ENCODE measurements at places on chromosomes 2 and 18.

DNA sequence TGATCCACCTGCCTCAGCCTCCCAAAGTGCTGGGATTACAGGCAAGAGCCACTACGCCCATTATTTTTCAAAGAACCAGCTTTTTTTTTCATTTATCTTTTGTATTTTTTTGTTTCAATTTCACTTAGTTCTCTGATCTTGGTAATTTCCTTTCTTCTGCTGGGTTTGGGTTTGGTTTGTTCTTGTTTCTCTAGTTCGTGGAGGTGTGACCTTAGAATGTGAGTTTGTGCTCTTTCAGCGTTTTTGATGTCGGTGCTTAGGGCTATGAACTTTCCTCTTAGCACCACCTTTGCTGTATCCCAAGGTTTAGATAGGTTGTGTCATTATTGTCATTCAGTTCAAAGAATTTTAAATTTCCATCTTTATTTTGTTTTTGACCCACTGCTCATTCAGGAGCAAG lies 86.7 kb upstream of the MSTN start:
- DNase-seq, result no peak

GRCh38 chr2:45902781-45903375 lies 251.4 kb downstream of the PRKCE start:
- DNase-seq, result no peak

DNA sequence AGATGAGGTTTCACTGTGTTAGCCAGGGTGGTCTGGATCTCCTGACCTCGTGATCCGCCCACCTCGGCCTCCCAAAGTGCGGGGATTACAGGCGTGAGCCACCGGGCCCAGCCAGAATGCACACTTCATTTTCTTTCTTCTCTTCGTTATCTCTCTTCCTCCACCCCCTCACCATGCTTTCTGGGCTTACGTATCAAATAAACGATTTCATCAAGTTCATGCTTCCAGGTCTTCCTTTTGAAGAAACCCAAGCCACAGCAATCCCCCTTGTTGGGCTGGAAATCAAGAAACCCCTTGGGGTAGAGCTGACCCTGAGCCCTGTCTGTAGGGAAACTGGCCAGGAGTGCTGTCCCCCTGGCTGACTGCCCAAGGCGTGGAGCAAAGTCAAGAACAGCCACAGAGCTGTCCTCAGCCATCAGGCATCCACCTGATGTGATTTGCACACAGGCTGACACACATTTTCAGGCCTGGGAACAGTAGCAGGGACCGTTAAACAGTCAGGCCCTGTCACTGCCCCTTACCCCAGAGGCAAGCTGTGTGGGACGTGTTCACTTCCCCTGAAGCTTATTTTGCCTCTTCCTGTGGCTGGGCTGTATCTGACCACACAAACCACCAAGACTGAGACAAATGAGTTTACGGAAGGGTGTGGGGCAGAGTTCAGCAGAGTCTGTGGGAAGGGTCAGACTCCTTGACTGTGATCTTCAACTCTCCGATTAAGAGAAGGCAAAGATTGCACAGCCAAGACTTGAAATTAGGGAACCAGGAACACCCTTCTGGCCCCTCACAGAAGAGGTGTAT lies 15.1 kb upstream of the NMUR1 start:
- DNase-seq, result no peak

DNA sequence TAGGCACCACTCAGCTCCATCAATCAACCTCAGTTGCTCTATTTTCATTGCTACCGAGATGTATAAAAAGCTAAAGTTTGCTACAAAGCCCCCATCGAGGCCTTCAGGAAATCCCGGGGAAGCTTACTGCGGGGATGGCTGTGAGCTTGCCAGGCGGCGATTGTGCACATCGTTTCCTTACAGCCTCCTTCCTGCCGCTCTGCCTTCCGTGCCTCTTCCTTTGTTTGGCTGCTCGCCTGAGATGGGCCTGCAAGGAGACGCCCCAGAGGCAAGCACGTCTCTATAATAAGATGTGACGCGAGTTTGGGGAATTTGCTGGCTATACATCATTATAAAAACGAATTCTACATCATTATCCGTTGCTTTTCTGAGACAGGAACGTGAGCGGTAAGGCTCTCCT lies 41.6 kb downstream of the DHRS9 start:
- no peak for DNase-seq

DNA sequence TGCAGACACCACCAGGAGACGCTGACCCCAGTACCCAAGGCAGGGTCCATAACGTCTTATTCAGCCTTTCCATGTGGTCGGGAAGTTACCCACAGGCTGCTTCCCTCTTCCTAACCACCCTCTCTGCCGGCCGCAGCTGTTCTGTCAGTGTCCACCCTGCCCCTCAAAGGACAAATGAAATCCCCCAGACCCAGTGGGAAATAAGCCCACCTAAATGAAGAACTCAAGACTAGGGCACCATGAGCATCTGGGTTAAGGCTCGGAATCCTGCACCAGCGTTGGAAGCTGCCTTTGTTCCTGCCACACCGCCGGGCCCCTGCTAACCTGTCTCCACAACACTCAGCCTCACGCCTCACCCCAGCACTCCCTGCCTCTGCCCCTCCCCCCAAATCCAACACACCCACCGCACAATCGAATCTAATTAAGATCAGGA lies 21.7 kb downstream of the BCL11A start:
- no peak for DNase-seq

DNA sequence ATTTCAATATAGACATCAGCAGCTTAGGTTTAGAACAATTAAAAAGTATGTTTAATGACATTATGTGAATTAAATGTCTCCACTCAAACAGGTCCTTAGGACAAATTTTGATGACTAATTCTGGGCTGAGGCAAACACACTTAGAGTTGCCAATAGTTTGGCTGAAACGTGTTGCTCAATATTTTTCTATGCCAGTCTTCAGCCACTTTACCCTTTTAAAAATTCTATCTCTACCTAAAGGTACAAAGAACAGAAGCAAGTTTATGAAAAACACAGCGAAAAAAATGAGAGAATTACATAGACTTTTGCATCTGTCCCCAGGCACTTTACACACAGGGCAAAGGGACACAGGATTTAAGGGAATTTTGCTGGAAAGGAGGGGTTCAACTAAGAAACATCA lies 4.5 kb downstream of the IDH1 start:
- DNase-seq, result no peak

DNA sequence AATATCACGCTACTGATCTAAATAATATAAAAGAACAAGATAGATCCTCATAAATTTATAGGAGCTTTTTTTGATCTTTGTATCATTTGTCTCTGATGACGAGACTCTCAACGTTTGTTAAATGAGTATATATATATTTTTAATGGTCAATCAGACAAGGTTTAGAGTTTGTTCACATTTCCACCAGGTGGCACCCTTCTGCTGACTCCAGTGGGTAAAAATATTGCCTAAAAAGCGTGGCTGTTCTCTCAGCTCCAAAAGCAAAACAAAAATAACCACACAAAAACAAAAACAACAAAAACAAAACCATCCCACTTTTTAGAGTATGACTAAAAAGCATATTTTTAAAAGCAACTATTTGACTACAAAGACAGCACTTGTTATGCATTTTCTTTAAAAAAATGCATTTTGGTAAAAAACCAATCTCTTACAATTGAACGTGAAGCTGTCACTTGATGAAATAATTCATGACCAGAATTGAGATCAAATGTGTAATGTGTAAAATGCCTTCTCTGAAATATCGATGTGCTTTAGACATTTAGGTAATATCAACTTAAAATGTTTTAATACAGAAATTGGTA lies 723.2 kb downstream of the DPP10 start:
- DNase-seq, result no peak

DNA sequence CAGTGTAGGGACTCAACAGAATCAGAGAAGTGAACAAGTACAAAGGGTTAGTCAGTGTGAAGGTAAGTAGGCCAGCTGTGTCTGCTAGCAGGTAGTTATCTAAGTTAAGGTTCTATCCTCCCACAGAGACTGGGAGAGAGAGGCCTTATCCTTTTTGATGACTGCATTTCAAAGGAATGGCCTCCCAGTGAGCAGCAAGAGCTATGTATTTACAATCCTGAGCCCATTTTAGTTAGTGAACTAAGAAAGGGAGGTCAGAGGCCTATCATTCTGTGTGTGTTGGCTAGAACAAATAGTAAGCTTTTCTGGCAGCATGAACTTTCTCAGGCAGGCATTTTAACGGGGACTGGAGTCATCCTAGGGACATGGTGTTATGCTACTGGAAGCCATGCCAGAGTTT lies 182.9 kb downstream of the VWC2L start:
- no peak for DNase-seq

GRCh38 chr2:219663116-219663762 lies 35.8 kb downstream of the SLC4A3 start:
- DNase-seq, result no peak

- no peak for DNase-seq
These were observed 62.6 kb downstream of the MARCO start for GRCh38 chr2:119004602-119005001.

GRCh38 chr2:111912547-111912946 lies 14.1 kb downstream of the MERTK start:
- no peak for DNase-seq

DNA sequence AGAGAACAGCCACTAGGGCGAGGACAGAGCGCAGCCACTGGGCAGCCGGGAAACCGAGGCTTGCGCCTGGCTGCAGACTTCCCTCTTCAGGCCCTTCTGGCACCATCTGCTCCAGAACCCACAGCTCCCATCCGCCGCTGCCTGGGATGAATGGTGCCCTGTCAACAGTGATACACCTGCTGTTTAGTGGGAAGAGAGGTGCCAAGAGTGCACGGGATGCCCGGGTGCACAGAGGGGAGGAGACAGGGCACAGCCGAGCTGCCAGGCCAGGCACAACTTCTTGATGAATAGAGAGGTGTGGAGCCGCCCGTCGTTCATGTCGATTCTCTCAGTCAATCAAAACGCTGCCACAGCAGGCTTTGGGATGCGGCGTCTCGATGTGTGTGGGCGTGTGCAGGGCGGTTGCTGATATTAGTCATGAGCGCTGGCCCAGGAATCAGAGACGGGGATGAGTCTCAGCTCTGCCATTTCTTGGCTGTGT lies 39.5 kb downstream of the RRM2 start:
- DNase-seq, result no peak

GRCh38 chr2:147945660-147946059 lies 74.9 kb downstream of the ORC4 start:
- DNase-seq, result no peak

DNA sequence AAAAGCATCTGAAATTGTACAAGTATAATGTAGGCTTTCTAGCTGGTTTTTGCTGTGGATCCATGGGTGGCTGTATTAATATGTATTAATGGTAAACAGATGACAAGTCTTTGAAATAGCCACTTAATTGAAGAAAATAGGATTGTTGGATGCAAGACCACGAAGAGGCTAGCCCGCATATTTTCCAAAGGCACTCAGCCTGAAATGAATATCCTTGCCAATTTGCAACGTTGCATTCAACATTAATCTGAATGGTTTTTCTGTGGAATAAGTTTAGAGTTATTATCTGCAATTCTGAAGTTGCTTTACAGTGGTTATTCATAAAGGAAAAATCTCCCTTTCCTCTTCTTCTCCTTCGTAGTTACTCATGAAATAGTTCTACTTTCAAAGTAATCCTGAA lies 86.2 kb upstream of the SPATS2L start:
- DNase-seq, result no peak

DNA sequence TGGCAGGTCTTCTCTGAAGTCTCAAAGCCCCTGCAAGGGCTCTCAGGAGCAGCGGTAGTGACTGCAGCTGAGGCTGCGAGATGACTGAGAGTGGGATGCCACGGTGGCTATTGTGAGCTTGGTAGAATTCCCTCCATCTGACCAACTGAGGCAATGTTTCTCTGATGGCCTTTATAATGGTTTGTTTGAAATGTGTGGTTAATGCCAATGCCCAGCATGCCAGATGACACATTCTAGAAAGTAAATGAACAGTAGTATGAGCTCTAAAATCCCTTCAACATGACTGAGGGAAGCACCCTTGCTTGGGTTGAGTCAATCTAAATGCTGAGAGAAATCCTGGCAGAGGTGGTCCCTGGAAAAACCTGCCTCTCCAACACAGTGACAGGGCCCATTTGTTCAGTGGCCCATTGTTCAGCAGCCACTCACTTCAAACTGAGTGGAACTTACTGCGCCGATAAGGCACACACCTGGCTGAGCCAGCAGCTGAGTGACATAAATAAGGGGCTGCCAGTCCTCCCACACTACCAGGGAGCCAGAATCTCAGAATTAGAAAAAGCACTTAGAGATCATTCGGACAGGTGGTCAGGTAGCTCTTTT lies 31.7 kb downstream of the SULT1C2 start:
- DNase-seq, result no peak

All from activated CD4-positive, CD25-positive, alpha-beta regulatory T cell (primary cell).